HS-27A (cell line): ENCODE measurements at places on chromosomes 16 and 17.

GRCh38 chr16:53908731-53909130 lies 204.8 kb downstream of the FTO start:
- DNase-seq = no peak

DNA sequence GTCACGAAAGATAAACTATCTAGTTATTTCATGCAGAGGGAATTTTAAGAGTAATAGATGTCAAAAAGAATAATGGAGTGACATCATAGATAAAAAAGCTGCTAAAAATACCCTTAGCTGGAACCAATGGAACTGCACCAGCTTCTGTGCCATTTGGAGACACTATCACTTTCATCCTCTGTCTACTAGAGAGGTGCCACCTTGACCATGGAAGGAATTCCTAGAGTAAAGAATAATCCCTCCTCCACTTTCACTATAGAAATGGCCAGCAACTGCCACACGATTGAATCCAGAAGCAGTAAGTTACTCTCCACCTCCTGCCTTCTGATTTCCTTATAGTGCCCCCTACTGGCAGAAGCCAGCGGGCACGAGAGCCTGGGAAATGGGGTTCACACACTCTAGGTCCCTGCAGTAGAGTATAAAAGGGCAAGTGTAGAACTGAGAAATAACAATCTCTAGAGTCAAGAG lies 2.8 kb upstream of the ALDH3A2 start:
- DNase-seq = peak; percentile 9

DNA sequence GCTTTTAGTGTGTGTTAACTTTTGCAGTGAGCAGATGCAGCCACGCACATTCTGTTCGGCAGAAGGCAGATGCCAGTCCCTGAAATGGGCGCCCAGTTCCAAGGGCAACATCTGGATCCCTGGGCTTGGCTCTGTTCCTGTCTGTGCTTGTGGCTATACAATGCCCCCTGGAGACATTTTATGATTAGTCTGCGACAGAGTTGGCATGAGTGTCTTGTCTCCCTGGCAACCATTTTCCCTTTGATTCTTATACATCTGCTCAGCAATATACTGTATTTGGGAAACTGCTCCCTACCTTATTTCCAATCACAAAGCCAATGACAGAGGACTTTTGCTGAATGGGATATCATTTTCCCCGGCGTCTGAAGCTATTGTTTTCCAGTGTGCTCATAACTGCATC lies 1629.5 kb upstream of the GOT2 start:
- DNase-seq = no peak

GRCh38 chr16:51035711-51036110 lies 115.4 kb downstream of the SALL1 start:
- DNase-seq = no peak

- DNase-seq = no peak
Observed at GRCh38 chr17:74156878-74157277, 46.6 kb upstream of the RPL38 start.

DNA sequence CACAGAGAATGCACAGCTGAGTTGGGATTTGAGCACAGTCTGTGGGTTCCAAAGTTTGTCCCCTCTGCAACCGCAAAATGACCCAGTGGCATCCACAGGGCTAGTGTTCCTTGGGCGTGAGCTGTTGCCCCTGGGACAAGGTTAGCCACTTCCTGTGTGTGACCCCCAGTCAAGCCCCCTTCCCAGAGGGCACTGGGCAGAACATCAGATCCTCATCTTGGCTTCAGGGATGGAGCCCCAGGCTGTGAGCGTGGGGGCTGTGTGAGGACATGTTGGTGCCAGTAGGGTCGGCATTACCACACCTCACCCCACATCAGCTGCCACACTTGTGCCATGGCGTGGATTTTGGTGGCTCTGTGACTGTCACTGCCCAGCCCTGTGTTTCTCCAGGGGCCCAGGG lies 55.3 kb downstream of the USP22 start:
- no peak for DNase-seq

DNA sequence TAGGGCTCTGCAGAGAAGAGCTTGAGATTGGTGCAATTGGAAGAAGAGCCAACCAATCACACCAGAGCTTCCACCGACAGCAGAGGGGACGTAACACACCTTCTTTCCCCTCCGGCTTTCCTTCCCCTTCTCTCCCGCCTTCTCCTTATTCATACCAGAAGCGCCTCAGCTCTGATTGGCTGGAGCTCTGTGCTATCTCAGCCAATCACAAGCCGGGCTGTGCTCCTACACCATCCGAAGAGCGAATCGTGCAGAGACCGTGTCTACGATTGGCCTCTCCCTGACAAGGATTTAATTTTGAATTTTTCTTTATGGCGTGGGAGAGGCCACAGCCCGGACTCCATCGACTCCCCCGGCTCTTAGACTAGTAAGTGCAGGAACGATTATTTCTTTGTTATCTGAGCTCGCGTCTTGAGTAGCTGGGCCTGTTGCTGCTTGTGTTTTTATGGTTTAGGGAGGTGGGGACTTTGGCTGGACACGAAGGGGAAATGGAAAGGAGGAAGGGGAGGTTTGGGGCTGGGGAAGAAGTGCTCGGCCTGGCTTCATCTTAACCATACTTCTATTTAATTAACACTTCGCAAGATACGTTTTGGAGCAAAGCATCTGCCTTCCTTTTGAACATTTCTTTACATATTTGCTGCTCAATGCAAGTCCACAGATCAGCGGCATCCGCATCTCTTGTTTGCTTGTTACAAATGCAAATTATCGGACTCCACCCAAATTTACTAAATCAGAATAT lies at the start of gene PRR11:
Gene PRR11, plus strand, starts transcription at position 308 of the 739 bp plus-strand sequence. CDS start 14,007 bp downstream, outside the sequence.
- peak; percentile 98 for DNase-seq

DNA sequence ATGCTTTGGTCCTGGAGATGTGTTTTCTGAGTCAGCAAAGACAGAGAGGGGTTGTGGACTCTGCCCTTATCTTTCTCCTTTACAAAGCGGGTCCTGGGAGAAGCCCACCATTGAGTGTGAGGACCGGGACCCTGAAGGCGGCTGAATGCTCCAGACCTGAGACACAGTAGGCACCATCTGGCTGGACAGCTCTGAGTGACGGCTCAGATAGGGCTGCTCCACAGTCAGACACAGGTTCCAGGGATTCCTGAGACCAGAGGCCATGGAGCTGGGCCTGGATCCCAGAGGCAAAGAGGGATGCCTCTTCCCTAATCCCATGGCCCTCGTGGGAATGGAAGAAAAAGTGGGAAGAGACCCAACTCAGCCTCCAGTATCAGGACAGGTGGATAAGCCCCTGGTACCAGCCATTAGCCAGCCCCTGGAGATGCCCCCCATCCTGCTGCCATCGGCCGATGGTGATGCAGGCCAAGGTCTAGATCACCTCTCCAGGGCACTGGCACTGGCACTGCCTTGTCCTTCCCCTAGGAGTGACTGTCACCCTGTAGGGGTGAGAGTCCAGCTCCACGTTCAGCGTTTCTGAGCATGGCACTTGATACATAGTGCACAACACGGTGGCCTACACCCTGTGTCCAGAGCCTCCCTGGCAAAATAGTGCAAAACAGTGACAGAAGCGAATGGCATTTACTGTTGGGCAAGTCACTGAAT lies 4.7 kb downstream of the MMP15 start:
- no peak for DNase-seq

DNA sequence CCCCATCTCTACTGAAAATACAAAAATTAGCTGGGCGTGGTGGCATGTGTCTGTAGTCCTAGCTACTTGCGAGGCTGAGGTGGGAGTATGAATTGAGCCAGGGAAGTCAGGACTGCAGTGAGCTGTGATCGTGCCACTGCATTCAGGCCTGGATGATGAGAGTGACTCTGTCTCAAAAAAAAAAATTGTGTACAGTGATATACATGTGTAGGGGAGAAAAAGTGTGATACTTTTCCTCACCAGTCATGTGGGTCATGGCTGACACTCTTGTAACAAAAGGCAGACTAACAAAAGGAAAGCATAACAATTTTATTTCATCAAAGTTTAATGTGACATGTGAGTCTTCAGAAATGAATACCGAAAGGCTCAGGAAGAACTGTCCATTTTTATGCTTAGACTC lies 2.0 kb upstream of the ABCC12 start:
- no peak for DNase-seq

- DNase-seq = no peak
Observed at GRCh38 chr17:79126139-79126538, 51.5 kb downstream of the ENGASE start.

- DNase-seq = no peak
Observed at GRCh38 chr16:23802776-23803175, 33.0 kb upstream of the PRKCB start.

DNA sequence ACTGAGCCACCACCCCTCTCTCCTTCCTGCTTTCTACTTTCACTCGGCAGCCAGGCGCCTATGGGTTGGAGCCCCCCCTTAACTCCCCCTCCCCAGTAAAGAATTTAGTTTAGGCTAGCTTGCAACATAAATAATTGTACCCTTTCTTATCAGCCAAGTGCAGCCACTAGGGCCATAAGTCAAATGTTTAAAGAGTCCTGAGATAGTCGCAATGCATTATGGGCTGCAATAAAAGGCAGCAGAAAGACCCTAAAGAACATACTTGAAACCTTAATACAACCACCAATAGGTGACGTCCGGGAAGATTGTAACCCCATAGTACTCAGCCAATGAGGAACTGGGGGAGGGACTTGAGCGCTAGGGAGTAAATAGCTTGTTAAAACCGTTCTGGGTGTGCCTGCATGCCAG lies 40.5 kb downstream of the C16orf82 start:
- DNase-seq = no peak

DNA sequence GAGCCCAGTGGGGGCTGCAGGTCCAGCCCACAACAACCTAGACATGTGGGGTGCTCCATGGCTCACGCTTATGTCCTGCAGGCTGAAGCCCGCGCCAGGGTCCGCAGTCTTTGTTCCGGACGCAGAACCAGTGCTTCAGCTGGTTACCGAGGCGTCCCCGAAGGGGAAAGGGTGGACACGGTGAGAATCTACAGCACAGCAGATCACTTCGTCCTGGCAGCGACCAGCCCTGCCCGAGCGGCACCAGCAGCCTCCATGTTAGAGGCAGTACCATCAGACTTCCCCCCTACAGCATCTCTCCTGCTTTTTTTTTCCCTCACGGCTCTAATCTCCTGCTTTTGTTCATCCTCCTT lies 1736.4 kb downstream of the TP53TG3F start:
- DNase-seq = no peak

GRCh38 chr16:87003414-87003755 lies 313.8 kb downstream of the C16orf95 start:
- DNase-seq = no peak

GRCh38 chr17:74516561-74517328 lies 14.5 kb downstream of the CD300LB start:
- DNase-seq = no peak

DNA sequence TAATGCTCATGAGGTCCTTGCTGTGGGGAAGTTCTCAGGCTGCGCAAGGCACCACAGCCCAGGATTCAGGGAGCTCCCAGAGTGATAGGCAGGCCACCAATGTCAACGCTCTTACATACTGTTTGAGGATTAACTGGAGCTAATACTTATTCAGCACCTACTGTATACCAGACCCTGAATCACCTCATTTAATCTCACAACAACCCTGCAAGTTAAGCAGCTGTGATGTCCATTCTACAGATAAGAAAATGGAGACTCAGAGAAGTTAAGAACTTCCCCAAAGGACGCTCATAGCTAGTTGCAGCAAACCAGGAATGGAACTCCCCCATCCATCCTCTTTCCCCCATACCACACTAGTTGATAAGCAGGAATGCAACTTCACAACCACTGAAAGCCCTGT lies 25.5 kb upstream of the CCR7 start:
- no peak for DNase-seq

DNA sequence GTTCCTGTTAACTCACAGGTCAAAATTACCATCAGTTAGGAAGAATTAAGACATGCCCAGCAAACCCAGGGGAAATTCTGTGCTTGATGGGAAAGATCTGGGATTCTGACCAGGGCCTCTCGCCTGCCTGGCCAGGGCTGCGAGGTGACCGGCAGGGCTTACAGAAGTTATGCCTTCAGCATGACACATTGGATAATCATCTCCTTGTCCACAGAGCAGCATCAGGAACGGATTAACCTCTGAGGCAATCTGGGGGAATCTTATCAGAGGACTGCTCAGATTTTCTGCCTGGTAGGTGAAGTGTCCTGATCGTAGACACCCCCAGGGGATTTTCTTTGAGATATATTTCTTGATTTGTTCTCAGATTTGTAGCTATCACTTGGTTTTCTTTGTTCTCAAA lies 172.5 kb downstream of the HS3ST3A1 start:
- DNase-seq = peak; percentile 22

- no peak for DNase-seq
Observed at GRCh38 chr17:55510986-55511721, at the start of gene SMIM36. Gene SMIM36 (minus strand): TSS chr17:55511452.

DNA sequence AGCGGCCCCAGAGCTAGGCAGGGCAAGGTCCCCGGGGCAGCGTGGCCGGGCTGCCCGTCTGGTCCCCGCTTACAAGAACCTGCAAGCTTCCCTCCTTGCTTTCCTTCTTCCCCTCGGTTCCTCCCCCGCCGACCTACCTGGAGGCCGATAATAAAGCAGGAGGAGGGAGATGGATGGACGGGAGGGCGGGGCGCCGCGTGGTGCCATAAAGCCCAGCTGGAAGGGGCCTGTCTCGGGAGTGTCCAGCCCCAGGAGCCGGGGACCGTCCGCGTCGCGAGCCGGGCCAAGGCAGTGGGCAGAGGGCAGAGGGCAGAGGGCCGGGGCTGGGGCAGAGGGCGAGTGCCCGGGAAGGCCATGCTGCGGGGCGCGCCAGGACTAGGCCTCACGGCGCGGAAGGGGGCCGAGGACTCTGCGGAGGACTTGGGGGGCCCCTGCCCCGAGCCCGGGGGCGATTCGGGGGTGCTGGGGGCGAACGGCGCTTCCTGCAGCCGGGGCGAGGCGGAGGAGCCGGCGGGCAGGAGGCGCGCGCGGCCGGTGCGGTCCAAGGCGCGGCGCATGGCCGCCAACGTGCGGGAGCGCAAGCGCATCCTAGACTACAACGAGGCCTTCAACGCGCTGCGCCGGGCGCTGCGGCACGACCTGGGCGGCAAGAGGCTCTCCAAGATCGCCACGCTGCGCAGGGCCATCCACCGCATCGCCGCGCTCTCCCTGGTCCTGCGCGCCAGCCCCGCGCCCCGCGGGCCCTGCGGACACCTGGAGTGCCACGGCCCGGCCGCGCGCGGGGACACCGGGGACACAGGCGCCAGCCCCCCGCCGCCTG lies at the start of gene BHLHA9:
Gene BHLHA9, plus strand, starts transcription at position 235 of the 820 bp plus-strand sequence. Its CDS starts 120 bp downstream, at position 355.
- DNase-seq = no peak

DNA sequence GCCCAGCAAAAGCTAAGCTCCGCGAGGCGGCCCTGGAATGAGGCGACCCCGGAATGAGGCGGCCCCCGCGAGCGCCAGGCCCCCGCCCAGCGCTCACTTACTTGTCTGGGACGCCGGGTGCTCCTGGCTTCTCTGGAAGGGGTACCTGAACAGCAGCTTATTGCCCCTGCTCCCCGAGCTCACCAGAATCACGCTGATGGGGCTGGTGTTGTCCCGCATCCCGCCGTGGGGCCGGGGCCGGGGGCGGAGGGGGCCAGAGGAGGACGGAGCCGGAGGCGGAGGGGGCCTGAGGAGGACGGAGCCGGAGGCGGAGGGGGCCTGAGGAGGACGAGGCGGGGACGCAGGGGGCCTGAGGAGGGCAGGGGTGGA lies 440 bp downstream of the NPRL3 start:
- no peak for DNase-seq

GRCh38 chr16:57444711-57445110 lies 2.5 kb downstream of the CIAPIN1 start:
- no peak for DNase-seq
